ENCODE measurements at places on chromosomes 11 and 22.

DNA sequence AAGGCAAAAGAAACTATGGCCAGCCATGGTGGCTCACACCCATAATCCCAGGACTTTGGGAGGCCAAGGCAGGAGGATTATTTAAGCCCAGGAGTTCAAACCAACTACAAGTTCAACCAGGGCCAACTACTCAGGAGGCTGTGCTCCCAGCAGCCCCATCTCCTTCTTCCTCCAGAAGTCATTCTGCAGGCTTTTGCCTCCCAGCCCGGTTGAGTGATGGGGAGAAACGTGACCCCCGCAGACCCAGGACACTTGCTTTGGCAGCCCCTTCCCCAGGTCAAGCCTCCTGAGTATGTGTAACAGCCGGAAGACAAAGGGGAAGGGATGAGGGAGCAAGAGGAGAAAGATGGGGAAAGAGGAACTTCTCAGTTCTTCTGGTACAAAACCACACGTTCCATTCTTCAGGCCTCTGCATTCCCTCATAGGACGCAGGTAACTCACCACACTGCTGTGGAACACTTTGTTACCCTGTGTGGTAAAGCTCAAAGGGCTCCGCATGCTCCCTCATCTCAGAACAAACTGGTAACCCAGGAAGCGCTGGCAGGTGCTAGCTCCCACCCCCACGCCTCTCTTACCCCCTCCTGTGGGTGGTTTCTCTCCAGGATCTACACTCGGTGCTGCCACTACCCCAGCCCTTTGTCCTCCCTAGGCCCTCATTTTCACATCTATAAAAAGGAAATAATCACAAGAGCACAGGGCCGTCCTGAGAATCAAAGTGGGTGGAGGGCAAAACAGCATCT, 4.0 kb downstream of the SULT4A1 start:
- DNase-seq = no peak

- no peak for DNase-seq
Observed at GRCh38 chr11:65297026-65297672, 17.5 kb upstream of the CDC42EP2 start.

DNA sequence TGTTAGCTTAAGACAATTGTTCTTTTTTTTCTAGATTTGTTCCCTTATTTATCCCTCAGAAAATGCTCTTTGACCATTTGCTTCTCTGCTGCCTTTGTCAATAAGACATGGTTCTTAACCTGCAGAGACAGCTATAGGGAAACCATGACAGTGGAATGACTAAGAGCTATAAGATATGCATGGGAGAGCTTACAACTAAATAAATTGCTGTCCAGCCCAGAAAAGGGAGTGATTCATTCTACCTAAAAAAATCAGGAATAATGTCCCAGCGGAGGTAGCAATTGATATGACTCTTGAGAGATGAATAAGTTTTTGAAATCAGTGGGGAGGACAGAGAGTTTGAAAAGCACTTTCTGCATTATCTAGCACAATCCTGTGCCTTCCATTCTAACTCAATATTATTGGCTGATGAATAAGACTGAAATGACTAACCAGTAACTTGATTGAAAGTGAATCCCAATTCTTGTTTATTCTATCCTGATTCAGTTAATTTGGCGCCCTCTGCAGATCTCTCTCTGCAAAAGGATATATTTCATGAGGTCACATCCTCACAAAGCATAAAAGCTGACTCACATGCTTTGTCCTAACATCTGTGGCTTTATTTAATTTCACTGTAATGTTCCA, 680.5 kb upstream of the API5 start:
- no peak for DNase-seq

- no peak for DNase-seq
Observed at GRCh38 chr22:21861264-21861848, 6.1 kb downstream of the MAPK1 start.

GRCh38 chr11:132137289-132137980, 767.0 kb downstream of the NTM start:
- DNase-seq = no peak

DNA sequence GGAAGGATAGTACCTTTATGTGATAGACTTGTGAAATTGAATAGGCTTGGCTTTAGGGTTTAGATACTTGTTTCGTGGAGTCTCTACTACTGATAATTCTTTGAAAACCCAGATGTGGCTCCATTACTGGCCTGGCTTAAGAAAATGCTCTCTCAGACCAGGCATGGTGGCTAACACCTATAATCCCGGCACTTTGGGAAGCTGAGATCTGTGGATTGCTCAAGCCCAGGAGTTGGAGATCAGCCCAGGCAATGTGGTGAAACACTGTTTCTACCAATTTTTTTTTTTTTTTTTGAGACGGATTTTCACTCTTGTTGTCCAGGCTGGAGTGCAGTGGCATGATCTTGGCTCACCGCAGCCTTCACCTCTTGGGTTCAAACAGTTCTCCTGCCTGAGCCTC, 40.9 kb downstream of the ATG13 start:
- DNase-seq = no peak

GRCh38 chr22:35913925-35914324, 114.7 kb downstream of the RBFOX2 start:
- DNase-seq = no peak

GRCh38 chr22:41557401-41558240, 3.2 kb upstream of the CSDC2 start:
- DNase-seq = no peak

- DNase-seq = no peak
Observed at GRCh38 chr11:91986218-91986617, 238.4 kb upstream of the FAT3 start.

DNA sequence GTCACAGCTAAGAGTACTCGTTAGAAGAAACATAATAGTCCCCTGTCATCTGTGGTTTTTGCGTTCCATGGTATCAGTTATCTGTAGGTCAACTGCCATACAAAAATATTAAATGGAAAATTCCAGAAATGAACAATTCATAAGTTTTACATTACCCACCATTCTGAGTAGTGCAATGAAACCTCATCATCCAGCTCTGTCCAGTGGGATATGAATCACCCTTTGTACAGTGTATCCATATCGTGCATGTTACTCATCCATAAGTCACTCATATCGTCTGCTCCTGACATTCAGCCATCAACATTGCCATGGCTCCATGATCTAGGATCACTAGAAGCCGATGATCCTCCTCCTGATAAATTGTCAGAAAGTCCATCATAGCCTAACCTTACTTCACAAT, 174.9 kb upstream of the C11orf87 start:
- no peak for DNase-seq

DNA sequence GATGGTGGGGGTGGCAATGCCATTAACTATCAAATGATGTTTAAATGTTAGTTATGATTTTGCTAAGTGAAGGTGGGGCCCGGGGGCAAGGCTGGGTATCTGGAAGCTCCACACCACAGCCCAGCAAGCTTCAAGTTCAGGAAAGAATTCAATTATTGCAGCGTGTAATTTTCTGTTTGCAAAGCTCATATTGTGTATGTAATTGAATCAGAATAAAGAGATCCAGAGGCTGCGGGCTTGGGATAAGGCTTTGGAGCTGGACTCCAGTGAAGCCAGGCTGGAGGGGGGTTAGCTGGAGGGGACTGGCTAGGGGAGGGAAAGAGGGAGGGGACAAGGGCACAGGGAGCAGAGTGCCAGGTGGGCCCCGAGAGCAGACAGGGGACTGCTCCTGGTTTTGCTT, 557.1 kb upstream of the CADM1 start:
- no peak for DNase-seq

GRCh38 chr11:69910519-69911309, 91.5 kb upstream of the FGF3 start:
- no peak for DNase-seq

- peak; percentile 78 for DNase-seq
Observed at GRCh38 chr11:105466582-105467228, 143.2 kb upstream of the GRIA4 start.

GRCh38 chr22:35991168-35991567, 37.5 kb downstream of the RBFOX2 start:
- DNase-seq = no peak

- DNase-seq = no peak
Observed at GRCh38 chr11:76796511-76797198, 13.5 kb downstream of the TSKU start.

- no peak for DNase-seq
Observed at GRCh38 chr11:134334796-134335571, 3.2 kb downstream of the GLB1L2 start.

Measured in glomerular endothelial cell (primary cell).